ENCODE measurements at places on chromosomes 1 and 21. TPM values are rescaled to one million over a fixed set of nuclear protein-coding genes. Genes with fewer than 3 reads are reported as not detected.

DNA sequence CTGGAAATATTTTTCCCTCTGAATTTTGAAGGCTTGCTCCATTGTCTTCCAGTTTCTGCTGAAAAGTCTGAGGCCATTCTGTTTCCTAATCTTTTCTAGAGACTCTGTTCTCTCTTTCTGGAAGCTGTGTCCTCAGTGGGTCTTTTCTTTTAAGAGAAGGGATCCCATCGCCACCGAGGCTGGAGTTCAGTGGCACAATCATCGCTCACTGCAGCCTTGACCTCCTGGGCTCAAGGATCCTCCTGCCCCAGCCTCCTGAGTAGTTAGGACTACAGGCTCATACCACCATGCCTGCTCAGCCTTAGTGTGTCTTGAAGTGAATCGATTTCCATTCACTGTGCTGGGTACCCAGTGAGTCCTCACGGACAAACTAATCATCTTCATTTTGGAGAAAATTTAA is 9.6 kb upstream of the LRP8 start:
- DNase-seq = no peak

GRCh38 chr1:107941123-107941522 is 23.9 kb downstream of the VAV3 start:
- DNase-seq = no peak

- no peak for DNase-seq
Measured at GRCh38 chr1:43954036-43954435, 7.3 kb downstream of the IPO13 start.

GRCh38 chr1:36257375-36257767 is 33.1 kb downstream of the THRAP3 start:
- no peak for DNase-seq

- no peak for DNase-seq
Measured at GRCh38 chr1:91124989-91125417, 103.2 kb upstream of the ZNF644 start.

DNA sequence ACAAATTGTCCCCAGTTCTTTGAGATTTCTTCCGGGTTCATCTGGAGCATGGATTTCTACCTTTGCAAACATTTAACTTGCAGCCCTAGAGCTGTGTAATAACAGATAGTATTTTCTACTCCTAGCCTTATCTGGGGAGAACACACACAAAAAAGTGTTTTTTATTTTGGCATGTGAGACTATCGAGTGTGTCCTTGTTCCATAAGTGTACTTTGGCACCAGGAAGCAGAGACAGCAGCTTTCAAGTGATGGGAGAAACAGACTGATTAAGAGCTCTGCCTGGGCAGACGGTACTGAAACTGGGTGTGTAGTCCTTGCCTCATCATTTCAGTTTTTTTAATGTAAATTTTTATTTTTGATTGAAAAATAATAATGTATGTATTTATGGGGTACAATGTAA is 297.4 kb downstream of the ST6GALNAC3 start:
- DNase-seq = no peak

- DNase-seq = peak; percentile 60
Measured at GRCh38 chr21:46099476-46099875, 1.6 kb downstream of the COL6A2 start.

DNA sequence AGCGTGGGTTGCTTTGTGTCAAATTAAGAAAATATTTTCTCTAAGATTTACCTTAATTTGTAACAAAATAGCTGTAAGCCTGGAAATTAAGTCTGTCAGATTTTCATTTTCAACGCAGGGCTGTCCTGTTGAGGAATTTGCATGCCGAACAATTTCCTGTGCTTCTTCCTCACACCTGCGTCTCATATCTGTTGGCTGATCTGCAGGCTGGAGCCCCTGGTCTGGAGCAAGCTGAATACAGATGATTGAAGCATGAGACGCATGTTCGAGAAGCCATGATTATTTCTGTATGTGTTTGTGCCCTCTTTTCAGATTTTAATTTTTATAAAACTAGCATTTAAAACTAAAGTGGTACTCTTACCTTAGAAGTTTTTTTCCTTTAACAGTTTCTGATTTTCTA is 9.8 kb downstream of the MIXL1 start:
- no peak for DNase-seq

DNA sequence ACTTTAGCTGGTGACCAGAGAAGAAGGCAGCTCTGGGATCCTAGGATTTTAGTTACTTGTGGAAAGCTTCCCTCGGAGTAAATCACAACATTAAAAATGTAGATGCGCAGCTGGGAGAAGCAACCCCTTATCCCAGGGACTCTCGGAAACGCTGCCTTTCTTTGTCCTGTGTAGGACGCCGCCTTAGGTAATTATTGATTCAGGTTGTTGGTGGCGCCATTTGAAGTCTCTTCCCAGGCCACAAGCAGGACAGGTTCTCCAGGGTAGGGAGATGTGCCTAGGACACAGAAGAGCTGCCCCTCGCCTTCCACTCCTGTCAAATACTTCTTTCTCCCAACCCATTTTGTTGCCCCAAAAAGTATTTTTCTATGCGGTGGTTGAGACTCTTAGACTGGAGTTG is 10.3 kb downstream of the SLC37A1 start:
- no peak for DNase-seq

DNA sequence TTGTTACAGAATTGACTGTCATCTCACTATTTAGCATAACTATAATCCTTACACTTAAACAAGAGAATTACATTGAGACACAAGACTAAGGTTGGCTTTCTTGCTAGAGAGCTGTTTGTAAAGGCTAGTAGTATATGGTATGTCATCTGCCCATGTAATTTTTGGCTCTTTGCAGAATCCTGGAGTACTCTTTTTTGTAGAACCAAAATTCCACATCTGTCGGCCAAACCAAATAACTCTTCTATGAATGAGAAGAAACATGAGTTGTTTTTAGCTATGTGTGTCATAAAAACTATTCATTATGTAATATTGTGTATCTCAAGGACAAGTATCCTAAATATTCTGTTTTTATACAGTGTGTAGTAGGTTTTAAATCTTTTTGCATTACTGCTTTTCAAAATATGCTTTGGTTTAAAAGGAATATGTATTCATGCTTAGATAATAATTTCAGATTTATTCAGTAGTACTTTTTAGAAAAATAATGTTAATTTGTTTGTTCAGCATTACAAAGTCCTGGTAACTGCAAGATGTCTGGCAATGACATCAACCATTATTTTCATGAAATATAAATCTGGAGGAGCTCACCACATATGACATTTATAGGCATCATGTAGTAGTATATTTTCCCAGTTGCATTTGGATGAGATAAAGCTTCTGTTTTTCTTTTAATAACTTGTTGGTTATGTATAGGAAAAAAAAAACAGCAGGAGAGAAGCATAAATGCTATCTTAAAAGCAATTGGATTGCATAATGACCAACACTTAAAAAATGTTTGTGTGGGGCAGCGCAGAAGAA is 159.8 kb downstream of the HS2ST1 start:
- no peak for DNase-seq

DNA sequence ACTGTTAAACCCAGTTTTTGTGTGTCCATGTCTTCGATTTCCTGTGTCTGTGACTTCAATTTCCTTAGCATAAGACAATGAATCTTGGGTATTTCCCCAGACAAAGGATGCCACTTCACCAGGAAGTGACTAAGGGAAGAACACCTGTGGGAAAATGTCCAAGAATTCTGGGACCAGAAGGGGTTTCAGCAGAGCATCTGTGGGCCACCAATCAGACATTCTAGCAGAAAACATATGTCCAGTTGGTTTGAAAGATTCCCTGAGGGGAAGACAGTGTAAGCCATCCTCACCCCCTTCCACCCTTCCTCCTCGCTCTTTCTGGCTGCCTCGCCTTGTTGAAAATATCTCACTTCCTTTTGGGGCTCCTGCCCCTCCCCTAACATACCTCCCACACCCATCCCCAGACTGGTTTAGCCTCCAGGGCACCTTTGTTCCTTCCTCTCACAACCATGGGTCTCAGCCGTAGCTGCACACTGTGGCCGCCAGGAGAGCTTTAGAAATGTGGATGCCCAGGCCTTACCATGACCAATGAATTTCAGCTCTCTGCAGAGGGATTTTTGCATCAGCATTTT is 25.5 kb upstream of the IFNAR1 start:
- DNase-seq = no peak

- DNase-seq = no peak
Measured at GRCh38 chr1:117919376-117919775, 10.0 kb downstream of the GDAP2 start.

DNA sequence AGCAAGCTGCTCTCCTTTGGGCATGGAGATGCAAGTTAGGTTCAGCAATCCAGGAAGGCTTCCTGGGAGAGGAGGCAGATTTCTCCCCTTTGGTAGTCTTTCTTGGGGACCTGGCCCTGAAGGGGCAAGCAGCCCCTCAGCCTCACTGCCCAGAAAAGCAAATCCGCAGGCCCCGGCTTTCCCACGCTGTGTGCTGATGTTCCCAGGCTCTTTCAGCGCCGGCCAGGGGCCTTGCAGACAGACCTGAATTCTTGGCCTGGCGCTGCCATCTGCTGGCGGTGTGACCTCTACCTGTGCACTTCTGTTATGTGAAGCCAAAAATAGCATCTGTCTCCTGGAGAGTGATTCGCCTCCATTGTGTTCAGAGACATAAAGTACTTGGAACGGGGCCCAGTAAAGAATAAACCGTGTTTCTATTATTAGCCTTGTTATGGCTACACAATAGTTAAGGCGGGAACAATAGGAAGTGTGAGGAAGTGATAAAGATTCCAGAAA is 64.8 kb downstream of the ALPL start:
- peak; percentile 91 for DNase-seq

- DNase-seq = no peak
Measured at GRCh38 chr1:150613061-150613920, 16.1 kb downstream of the ENSA start.

GRCh38 chr1:234885601-234886000 is 243.0 kb downstream of the TOMM20 start:
- peak; percentile 69 for DNase-seq

DNA sequence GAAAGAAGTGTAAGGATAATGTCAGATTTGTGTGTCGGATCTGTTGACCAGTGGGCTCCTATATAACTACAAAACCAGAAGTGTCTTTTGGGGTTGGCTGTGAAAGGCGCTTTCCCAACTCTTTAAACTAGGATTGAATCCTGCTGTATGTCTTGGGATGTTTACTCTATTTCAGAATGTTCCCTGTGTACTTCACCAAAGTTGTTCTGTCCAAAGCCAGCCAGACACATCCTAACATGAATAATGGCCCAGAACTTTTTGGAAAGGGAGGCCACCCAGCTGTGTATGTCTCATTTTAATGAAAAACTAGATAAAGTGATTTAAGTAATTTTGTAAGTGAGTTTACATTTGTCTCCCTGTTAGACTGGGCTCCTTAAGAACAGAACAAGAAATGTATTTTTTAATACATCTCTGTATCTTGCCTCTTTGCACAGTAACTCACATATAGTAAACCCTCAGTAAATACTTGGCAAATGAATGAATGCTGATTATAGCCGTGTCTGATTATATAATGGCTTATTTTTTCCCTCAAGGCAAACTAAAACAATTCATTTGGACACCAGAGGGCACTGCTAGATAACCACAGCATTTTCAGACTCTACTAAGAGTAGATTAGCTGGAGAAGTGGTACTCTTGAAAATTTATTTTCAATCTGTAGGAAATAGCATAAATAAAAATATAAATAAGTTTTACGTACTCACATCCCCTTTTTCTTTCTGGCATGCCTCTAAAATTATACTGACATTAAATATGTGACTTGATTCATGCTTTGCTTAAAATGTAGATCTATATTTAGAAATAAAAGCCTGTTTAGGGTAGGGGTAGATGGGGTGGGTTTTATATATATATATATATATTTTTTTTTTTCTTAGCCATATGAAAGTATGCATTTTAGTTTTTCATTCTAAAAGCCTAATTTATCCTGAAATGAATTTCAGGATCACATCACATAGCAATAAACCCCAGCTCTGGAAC is 23.8 kb downstream of the TSEN15 start:
- no peak for DNase-seq

- DNase-seq = no peak
Measured at GRCh38 chr1:183694755-183695154, 41.6 kb upstream of the APOBEC4 start.

DNA sequence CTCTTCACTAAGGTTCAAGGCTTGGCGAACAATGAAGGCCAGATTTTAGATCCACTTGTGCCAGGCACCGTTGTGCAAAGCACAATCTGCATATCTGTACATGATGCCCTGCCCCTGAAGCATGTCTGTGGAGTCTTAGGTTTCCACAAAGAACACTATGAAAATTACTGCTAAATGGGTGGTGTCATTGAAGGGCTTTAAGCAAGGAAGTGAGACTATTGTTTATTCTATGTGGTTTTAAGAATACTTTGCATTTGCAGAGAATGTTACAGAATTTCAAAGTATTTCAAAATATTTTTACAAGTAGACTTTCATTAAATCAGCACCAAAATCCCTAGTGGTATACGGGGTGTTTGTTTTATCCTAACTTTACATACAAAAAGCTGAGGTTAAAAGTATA is 8.8 kb downstream of the TSEN15 start:
- no peak for DNase-seq

- no peak for DNase-seq
Measured at GRCh38 chr1:97364086-97364485, 556.7 kb downstream of the DPYD start.

GRCh38 chr1:235873045-235873444 is 6.3 kb upstream of the LYST start:
- no peak for DNase-seq

DNA sequence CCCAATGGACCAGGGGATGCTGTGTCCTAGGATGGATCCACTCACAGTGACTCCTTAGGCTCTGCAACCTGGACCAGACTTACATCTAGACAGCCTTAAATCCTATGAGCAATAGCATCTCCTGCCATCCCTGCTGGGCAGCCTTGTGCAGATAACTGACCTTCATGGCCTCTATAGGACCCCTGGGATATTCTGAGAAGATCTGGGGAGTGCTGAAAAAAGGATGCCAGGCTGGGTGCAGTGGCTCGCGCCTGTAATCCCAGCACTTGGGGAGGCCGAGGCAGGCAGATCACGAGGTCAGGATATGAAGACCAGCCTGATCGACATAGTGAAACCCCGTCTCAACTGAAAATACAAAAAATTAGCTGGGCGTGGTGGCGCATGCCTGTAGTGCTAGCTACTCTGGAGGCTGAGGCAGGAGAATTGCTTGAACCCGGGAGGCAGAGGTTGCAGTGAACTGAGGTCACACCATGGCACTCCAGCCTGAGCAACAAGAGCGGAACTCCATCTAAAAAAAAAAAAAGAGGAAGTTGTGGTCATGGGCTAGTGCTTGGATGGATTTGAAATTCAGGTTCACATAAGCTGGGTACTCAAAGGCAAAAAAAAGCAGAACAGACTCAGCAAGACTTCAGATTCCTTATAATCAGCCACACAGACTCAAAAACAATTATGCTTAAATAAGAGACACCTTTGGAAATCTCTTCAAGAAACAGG is 10.9 kb upstream of the SH2D1B start:
- DNase-seq = no peak

Gene FGGY
- total RNA-seq = 29.7 TPM

Gene CYYR1
- 27.5 TPM for total RNA-seq

Gene PRKCZ
- 20.8 TPM for total RNA-seq

Gene SPATA45
- total RNA-seq = not detected

Gene INSRR
- 0.72 TPM for total RNA-seq

Gene IL12RB2
- 0.37 TPM for total RNA-seq
